ENCODE measurements at places on chromosomes 13 and 19.
A peak's percentile ranks its signal among the peaks of the same experiment; 100 is the strongest.

GRCh38 chr13:35926859-35927530, 204.2 kb downstream of the DCLK1 start:
- no peak for DNase-seq
- no peaks in the 10 kb centered on the region for H3K36me3 ChIP-seq
- peaks cover 5% of the 10 kb centered on the region for H3K4me1 ChIP-seq
- H3K27ac ChIP-seq, result no peak overlapping the region
- no peak overlapping the region for H3K4me3 ChIP-seq

DNA sequence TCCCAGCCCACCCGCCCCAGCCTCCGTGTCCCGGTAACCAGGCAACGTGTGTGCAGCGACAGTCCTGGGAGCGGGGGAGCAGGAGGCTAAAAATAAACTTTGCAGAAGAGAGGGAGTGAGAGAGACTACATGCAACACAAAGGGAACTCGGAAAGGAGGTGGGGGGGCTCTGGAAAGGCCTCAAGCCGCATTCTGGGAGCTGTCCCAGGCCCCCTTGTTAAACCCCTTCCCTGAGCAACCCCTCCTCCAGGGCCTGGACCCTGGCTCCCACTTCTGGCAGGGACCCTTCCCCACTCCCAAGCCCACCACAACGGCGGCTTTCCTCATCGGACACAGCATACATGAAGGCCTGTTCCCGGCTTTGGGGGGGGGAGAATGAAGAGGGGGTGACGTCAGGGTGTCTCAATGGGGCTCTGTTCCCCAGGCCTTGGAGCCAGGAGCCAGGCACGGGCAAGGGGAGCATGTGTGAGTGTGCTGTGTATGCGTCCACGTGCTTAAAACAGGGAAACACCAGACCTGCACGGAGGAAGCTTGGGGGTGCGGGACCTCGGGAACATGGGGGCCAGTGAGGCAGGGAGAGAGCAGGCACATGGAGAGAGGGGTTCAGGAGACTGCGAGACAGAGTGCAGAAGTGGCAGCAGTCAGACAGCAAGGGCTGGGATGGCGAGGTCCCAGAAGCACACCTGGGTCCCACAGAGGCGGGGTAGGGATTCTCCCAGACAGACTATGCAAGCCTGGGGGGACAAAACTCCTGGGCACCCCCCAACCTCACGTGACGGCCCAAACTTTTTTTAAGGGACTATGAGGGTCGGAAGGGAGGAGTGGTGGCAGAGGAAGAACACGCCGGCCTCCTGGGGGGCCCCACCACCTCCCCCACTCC, 2.3 kb downstream of the ERF start:
- H3K4me1 ChIP-seq, result peaks cover 54% of the 10 kb centered on the region
- peaks cover 23% of the 10 kb centered on the region for H3K36me3 ChIP-seq
- H3K27me3 ChIP-seq, result no peaks in the 10 kb centered on the region

- H3K4me3 ChIP-seq, result no peak overlapping the region
- no peaks in the 10 kb centered on the region for H3K27me3 ChIP-seq
- no peak overlapping the region for H3K27ac ChIP-seq
- DNase-seq, result peak; percentile 46
Observed at GRCh38 chr13:36764957-36765356, 54.1 kb upstream of the RFXAP start.

- H3K27me3 ChIP-seq, result no peaks in the 10 kb centered on the region
- H3K27ac ChIP-seq, result peak overlapping the region; percentile 52
- DNase-seq, result peak; percentile 63
Observed at GRCh38 chr13:39892721-39893685, 237.5 kb downstream of the COG6 start.

DNA sequence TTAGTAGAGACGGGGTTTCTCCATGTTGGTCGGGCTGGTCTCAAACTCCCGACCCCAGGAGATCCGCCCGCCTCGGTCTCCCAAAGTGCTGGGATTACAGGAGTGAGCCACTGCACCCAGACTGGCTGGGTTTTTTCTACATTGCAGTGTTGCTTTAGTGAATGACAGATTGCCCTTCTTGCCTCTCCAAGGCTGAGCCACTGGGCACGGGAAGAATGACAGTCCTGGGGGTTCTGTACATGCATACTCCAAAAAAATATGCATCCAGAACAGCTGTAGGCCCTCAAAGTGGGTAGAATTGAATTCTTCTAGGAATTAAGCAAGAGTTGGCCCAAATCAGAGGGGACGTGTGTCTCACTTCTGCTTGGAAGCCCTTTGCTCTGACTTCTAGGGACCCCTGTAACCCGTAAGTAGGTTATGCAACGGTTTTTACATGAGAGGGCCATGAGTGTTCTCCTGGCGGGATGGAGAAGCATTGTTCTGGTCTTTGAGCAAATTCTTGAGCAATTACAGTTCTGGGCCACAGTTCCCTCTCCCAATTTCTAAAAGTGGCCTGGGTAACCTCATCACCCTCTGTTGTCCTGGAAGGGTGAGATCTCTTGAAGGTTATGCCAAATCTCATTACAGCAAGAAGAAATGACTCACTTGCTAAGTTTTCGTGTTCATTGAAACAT, 3.6 kb downstream of the ACTN4 start:
- H3K4me1 ChIP-seq, result peaks cover 51% of the 10 kb centered on the region
- no peaks in the 10 kb centered on the region for H3K27me3 ChIP-seq
- peak overlapping the region; percentile 28 for H3K27ac ChIP-seq
- no peak for DNase-seq
- no peaks in the 10 kb centered on the region for H3K36me3 ChIP-seq
- H3K4me3 ChIP-seq, result no peak overlapping the region

- no peak overlapping the region for H3K27ac ChIP-seq
- DNase-seq, result no peak
- no peaks in the 10 kb centered on the region for H3K4me1 ChIP-seq
- H3K36me3 ChIP-seq, result no peaks in the 10 kb centered on the region
- no peaks in the 10 kb centered on the region for H3K27me3 ChIP-seq
Observed at GRCh38 chr13:23391752-23392151, 41.8 kb downstream of the SACS start.

GRCh38 chr19:49594993-49595818, 4.2 kb downstream of the PRR12 start:
- no peak overlapping the region for H3K4me3 ChIP-seq
- H3K27me3 ChIP-seq, result no peaks in the 10 kb centered on the region
- peaks cover 63% of the 10 kb centered on the region for H3K36me3 ChIP-seq
- peaks cover 7% of the 10 kb centered on the region for H3K4me1 ChIP-seq
- DNase-seq, result no peak

GRCh38 chr13:97329331-97329730, 104.6 kb upstream of the RAP2A start:
- H3K4me3 ChIP-seq, result no peak overlapping the region
- no peaks in the 10 kb centered on the region for H3K27me3 ChIP-seq
- no peak overlapping the region for H3K27ac ChIP-seq
- H3K36me3 ChIP-seq, result no peaks in the 10 kb centered on the region
- no peak for DNase-seq

- H3K27me3 ChIP-seq, result no peaks in the 10 kb centered on the region
- no peak overlapping the region for H3K4me3 ChIP-seq
- no peak overlapping the region for H3K27ac ChIP-seq
- no peak for DNase-seq
- no peaks in the 10 kb centered on the region for H3K36me3 ChIP-seq
Observed at GRCh38 chr19:1483131-1483978, 4.3 kb upstream of the C19orf25 start.

DNA sequence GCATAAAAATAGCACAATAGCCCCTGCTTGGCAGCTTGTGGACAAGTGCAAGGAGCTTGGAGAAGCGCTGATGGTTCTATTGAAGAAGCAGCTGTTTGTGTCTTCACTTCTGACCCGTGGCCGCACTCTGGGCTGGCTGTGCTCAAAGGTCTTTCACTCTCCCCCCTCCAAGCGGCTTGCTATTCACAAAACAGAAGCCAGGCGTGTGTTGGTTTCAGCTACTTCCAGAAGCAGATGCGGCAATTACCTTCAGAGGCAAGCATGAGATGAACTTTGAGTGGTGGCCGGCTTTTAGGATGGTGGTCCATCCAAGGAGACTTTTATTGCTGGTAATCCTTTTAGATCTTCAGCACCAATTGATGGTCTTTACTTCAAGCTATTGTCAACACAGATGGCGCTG, 188.5 kb upstream of the ARGLU1 start:
- DNase-seq, result no peak
- H3K36me3 ChIP-seq, result no peaks in the 10 kb centered on the region
- no peak overlapping the region for H3K4me3 ChIP-seq
- peaks cover 69% of the 10 kb centered on the region for H3K27me3 ChIP-seq

DNA sequence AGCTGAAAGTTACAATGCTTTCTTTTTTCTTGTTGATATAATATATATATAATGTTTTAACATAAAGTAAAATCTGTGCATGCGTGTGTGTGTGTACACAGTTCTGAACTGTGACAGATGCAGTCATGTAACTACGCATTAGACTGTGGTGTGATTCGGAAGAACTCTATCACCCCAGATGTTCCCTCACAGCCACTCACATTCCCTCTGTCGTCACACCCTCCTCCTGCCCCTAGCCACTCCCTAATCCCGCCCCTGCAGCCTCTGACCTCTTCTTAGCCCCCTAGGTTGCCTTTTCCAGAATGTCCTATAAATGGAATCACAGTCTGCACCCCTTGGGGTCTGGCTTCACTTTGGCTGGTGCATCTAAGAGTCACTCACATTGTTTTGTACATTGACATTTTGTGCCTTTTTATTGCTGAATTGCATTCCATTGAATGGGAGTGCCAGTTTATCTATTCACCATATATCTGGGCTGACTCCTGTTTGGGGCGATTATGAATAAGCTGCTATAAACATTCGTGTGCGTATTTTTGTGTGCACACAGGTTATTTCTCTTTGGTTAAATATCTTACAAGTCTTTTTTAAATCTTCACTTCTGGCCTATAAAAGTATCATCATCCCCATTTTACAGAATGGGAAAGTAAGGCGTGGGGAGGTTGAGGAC, 20.4 kb downstream of the DHRS12 start:
- no peaks in the 10 kb centered on the region for H3K36me3 ChIP-seq
- H3K4me3 ChIP-seq, result no peak overlapping the region
- H3K4me1 ChIP-seq, result peaks cover 34% of the 10 kb centered on the region
- no peak for DNase-seq
- no peak overlapping the region for H3K27ac ChIP-seq

DNA sequence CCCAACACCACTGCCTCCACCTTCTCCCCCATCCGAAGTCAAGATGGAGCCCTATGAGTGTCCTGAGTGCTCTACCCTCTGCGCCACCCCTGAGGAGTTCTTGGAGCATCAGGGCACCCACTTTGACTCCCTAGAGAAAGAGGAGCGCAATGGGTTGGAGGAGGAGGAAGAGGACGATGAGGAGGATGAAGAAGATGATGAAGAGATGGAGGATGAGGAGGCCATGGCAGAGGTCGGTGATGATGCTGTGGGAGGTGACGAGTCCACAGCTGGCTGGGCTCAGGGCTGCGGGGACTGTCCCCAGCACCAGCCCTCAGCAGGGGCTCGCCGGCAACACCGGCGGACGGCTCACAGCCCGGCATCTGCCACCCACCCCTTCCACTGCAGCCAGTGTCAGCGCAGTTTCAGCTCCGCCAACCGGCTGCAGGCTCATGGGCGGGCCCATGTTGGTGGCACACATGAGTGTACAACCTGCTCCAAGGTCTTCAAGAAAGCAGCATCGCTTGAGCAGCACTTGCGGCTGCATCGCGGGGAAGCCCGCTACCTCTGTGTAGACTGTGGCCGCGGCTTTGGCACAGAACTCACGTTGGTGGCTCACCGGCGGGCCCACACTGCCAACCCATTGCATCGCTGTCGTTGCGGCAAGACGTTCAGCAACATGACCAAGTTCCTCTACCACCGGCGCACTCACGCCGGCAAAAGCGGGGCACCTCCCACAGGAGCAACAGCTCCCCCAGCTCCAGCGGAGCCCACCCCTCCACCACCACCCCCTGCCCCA, 5.0 kb downstream of the ZNF526 start:
- H3K4me3 ChIP-seq, result no peak overlapping the region
- H3K27ac ChIP-seq, result no peak overlapping the region
- H3K27me3 ChIP-seq, result no peaks in the 10 kb centered on the region
- peaks cover 55% of the 10 kb centered on the region for H3K36me3 ChIP-seq
- DNase-seq, result no peak

DNA sequence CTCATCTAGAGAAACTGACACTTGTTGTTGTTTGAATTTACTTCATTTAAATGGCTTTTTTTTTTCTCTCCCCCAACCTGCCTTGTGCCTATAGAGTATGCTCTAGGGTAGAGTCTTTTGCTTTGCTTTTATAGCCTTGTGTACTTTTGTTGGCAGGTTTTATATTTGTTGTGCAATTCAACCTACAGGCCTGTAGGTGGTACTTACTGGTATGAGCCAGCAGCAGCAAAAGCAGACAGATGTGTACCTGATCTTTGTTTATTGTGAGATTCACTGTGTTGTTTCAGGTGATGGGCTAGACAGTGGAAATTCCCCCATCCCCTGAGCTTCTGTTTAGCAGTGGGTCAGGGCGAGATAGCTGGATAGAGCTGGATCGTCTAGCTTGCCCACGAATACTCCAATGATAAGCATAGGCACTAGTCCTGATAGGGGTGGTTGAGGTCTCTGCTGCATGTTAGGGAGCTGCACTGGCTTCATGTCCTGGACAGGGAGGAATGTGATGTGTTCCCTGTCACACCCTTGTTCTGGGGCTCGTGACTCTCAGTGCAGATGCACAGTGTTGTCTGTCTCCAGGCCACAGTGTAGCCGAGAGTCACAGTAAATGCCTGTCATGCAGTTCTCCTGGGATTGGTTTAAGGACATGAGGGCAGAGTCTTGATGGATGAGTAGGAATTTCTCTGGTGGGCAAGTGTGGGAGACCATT, 21.3 kb downstream of the DNAJC3 start:
- H3K27ac ChIP-seq, result no peak overlapping the region
- no peaks in the 10 kb centered on the region for H3K27me3 ChIP-seq
- no peak overlapping the region for H3K4me3 ChIP-seq
- H3K36me3 ChIP-seq, result no peaks in the 10 kb centered on the region

DNA sequence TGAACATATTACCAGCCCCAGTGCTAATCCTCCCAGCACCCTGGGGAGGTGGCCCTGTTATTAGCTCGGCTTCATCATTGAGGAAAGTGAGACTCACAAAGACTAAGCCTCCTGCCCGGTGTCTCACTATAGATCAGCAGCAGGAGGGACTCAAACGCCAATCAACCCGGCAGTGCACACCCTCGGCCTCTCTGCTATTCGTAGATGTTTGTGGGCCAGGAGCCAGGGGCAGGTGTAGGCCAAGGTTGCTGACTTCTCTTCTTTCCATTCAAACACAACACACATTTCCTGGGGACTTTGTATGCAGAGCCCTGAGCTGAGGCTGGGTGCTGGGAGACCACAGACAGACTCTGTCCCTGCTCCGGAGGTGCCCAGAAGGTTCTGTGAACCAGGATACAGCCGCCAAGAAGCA, 9.4 kb upstream of the SBK3 start:
- no peaks in the 10 kb centered on the region for H3K27me3 ChIP-seq
- DNase-seq, result no peak
- no peak overlapping the region for H3K27ac ChIP-seq
- no peaks in the 10 kb centered on the region for H3K36me3 ChIP-seq
- no peaks in the 10 kb centered on the region for H3K4me1 ChIP-seq

GRCh38 chr13:50292081-50292480, 276.8 kb downstream of the KCNRG start:
- H3K27me3 ChIP-seq, result no peaks in the 10 kb centered on the region
- DNase-seq, result no peak
- no peak overlapping the region for H3K4me3 ChIP-seq
- no peak overlapping the region for H3K27ac ChIP-seq
- H3K36me3 ChIP-seq, result no peaks in the 10 kb centered on the region

- H3K36me3 ChIP-seq, result no peaks in the 10 kb centered on the region
- peaks cover 17% of the 10 kb centered on the region for H3K4me1 ChIP-seq
- peak overlapping the region; percentile 80 for H3K4me3 ChIP-seq
- peak overlapping the region; percentile 65 for H3K27ac ChIP-seq
- DNase-seq, result peak; percentile 48
Observed at GRCh38 chr19:19628501-19629134, 598 bp upstream of the LPAR2 start.

Measured in A673 (cell line).